Foreskin keratinocyte (primary cell): ENCODE measurements at places on chromosomes 12 and 14. TPM values are rescaled to one million over a fixed set of nuclear protein-coding genes. Genes with fewer than 3 reads are reported as not detected.

DNA sequence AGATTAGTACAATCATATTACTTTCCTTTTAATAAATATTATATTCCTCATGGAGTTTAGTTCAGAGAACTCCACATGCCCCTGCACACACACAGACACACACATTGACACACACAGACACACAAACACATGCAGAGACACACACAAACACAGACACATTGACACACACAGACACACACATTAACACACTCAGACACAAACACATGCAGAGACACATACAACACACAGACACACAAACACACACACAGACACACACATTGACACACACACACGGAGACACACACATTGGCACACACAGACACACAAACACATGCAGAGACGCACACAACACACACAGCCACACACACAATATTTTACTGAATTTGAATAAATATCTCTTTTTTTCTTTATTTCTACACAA, 12.5 kb upstream of the SCARB1 start:
- DNase-seq = no peak

GRCh38 chr12:131825146-131825892, 2.9 kb upstream of the MMP17 start:
- no peak for DNase-seq

DNA sequence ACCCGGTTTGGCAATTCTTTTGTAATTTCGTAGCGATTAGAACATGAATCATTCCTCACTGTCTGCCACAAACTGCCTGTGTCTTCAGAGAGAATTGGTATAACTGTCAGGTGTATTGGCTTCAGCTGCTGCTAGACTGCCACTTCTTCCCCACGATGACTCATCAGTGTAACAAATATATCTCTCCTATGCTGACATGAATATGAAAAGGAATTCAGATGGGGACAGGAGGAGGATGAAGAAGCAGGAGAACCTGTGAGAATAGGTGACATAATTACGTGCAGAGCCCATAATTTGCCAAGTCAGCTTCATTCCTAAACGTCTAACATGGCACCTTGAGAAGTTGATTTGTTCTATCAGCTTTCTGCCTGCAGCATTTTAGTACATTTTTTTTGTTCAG, 64.9 kb downstream of the FRMD6 start:
- peak; percentile 18 for DNase-seq

DNA sequence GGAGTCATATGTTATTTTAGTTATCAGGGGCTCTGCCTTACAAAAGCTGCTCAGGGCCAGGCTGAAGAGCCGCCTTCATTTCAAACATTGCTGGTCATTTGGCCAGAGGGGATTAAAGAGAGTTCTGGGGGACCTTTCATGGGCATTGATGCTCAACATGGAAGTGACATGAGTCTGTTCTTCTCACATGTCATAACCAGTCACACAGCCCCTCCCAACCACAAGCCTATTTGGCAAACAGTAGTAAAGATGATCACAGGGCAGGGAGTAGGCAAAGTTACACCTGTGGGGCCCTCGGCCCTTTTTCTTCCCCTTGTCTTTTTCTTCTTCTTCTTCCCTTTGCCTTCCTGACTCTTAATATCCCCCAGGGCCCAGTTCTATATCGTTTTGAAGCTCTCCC, 33.3 kb downstream of the CFAP54 start:
- no peak for DNase-seq

TAS2R20 gene
- total RNA-seq = 0.21 and 0.44 TPM in 2 replicates

COCH gene
- 0.04 TPM in 1 of 2 replicates, not detected in the other for total RNA-seq
